ENCODE measurements at places on chromosomes 16 and 17.

GRCh38 chr16:86227801-86228200 lies 282.5 kb upstream of the FOXF1 start:
- no peak for DNase-seq

GRCh38 chr17:40191237-40192208 lies 14.3 kb downstream of the RAPGEFL1 start:
- DNase-seq = peak; percentile 66

- DNase-seq = peak; percentile 51
Observed at GRCh38 chr16:67893743-67894399, 817 bp downstream of the PSKH1 start.

GRCh38 chr16:521381-522210 lies 5.9 kb upstream of the CAPN15 start:
- no peak for DNase-seq

GRCh38 chr17:1558401-1558800 lies 4.2 kb downstream of the PITPNA start:
- no peak for DNase-seq

GRCh38 chr16:4972938-4973587 lies 14.9 kb downstream of the SEC14L5 start:
- DNase-seq = no peak

DNA sequence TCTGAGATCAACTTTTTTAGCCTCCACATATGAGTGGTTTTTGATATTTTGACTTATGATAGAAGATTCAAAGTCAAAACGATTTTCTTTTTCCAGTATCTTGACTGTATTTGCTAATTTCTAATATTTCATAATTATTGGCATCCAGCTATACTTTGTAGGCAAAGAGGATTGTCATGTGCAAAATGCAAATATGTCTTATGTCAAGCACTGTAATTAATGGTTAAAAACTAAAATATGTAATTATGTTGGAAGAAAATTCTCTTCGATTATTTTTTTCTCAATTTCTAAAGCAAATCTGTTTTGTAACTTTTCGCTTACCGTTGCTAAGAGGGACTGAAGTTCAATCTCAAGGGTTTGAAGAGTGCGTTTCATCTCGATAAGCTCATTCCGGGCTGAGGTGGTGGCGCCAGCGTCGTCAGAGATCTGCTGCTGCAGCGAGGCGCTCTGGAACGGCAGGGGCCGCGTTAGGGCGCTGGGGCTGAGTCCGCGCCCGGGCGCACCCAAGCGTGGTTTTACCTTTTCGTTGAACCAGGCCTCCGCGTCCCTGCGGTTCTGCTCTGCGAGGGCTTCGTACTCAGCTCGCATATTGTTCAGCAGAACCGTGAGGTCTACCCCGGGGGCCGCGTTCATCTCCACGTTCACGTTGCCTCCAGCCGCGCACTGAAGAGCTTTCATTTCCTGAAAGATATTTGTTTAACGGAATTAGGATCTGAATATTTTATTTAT lies 3.0 kb downstream of the KRT27 start:
- no peak for DNase-seq

- no peak for DNase-seq
Observed at GRCh38 chr16:66442502-66443268, 15.6 kb downstream of the BEAN1 start.

DNA sequence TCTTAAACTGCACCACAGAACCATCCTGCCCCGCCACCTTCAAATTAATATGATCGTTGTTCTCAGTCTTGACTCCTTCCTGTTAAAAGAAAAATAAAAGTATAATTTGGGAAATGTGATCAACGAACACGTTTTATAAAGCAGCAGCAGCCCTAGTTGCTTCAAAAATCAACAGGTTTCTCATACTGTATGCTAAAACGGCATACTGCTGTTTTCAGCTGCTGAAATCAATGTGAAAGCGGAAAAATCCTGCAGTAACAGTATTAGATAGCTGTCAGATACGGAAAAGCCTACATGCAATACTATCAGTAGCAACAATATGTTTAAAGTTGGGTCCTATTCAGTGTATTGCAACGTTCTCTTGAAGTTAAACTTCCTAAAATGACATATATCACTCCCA lies 1.6 kb downstream of the SUMO2 start:
- no peak for DNase-seq

- no peak for DNase-seq
Observed at GRCh38 chr16:59905131-59905530, 1171.0 kb upstream of the GOT2 start.

DNA sequence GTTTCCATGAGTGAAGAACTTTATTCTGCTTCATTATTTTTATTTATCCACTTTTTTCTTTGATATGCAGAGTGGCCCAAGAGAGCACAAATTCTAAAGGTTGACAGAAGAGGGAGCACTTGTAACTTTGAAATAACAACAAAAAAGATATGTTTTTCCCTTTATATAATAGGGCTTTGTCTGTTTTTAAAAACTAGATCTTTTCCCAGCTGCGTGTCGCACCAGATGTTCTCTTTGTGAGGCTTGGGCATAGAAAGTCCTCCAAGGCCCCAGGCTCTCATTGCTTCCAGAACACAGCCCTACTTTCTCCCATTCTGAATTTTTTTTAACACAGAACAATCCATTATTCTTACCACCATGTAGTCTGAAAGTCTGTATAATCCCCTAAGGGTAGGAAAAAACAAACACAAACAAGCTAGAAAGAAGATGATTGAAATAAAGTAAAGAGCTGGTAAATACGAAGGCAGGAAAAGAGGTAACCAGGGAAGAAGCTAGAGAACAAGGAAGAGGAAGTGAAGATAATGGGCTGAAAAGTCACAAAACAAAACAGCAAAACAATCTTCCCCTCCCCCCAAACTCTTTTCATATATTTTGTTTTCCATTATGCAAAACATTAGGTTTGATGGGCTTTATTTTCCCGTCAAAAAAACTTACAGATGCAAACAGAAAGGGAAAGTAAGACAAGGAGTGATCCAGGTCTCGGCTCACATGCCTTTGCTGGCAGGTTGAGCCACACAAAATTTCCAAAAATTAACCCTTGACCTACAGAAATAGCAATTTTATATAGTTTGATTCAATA lies 160.4 kb downstream of the ABCA8 start:
- DNase-seq = no peak

DNA sequence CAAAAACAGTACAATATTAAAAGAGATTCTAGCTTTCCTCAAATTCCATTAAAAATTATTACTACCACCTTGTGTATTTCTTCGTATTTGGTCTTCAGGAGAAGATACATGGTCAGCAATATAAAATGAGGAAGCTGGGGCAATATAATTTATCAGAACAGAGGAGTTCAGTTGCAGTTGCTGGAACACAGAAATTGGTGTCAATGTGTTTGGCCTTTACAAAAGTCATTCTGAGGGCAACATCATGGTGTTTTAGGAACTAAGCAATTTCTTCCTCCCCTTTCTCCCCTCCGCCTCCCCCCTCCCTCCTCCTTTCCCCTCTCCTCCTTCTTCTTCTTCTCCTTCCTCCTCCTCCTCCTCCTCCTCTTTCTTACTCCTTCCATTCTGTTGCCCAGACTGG lies 102.1 kb downstream of the YPEL2 start:
- DNase-seq = no peak

- DNase-seq = no peak
Observed at GRCh38 chr17:30187573-30187972, 47.9 kb downstream of the SLC6A4 start.

Measured in HuH-7.5 (cell line).